ENCODE measurements at places on chromosomes 1 and 21. TPM values are rescaled to one million over a fixed set of nuclear protein-coding genes. Genes with fewer than 3 reads are reported as not detected.

KCTD3 gene
- total RNA-seq = 44.0 TPM

RNF207 gene
- total RNA-seq = 0.44 TPM

LRRC53 gene
- 0.03 TPM for total RNA-seq

IFNLR1 gene
- 0.62 TPM for total RNA-seq

MIXL1 gene
- total RNA-seq = not detected

SLC2A5 gene
- total RNA-seq = 0.64 TPM

RGS1 gene
- 79.0 TPM for total RNA-seq

RCAN3 gene
- 7.6 TPM for total RNA-seq

FNDC5 gene
- total RNA-seq = 39.4 TPM

KRTAP19-3 gene
- not detected for total RNA-seq

OR2AK2 gene
- not detected for total RNA-seq

CENPF gene
- total RNA-seq = 43.2 TPM

RNF11 gene
- 35.4 TPM for total RNA-seq

ITGB2 gene
- total RNA-seq = not detected

Data from G401 (cell line).